WTC11 (cell line): ENCODE measurements at places on chromosomes 6 and 20.

DNA sequence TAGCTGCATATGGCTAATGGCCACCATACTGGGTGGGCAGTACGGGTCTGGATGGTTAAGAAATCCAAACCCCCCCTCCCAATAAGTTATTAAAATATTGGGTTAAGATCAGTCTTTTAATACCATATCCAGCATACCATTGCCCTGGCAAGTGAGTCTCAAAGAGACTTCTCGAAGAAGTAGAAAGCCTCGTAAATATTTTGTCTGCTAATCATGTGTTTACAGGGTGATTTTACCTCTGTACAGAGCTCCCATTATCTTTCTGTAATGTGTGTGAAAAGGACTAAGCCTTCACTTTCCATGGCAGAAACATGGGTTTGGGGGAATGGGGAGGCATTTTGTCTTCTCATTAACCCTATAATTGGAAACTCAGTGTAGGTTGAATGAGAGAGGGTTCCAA is 174.7 kb upstream of the LAMP5 start:
- H3K27ac ChIP-seq, result no peak overlapping the region
- no peak overlapping the region for H3K4me3 ChIP-seq
- no peaks in the 10 kb centered on the region for H3K36me3 ChIP-seq
- H3K4me1 ChIP-seq, result 0 out of 2 replicates have a peak, but pooled peaks cover 4% of the 10 kb centered on the region

DNA sequence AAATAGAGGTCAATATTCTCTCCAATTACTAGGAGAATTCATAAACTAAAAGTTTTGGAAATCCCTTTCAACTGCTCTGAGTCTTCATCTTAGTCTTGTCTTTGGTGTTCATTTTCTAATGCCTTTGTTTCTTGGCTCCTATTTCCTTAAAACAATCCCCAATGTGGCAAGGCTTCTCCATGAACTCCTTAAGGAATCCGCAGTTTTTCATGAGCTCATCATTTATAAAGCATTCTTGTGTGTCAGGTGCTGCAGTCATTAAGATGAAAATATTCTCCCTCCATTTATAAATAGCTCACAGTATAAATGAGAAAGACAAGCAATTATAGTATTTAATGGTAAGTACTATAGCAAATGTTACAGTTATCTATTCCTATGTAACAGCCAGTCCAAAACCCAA is 4.6 kb downstream of the SPTLC3 start:
- no peak for DNase-seq
- H3K36me3 ChIP-seq, result no peaks in the 10 kb centered on the region
- no peaks in the 10 kb centered on the region for H3K27me3 ChIP-seq
- no peak overlapping the region for H3K27ac ChIP-seq
- H3K4me1 ChIP-seq, result peaks cover 33% of the 10 kb centered on the region

DNA sequence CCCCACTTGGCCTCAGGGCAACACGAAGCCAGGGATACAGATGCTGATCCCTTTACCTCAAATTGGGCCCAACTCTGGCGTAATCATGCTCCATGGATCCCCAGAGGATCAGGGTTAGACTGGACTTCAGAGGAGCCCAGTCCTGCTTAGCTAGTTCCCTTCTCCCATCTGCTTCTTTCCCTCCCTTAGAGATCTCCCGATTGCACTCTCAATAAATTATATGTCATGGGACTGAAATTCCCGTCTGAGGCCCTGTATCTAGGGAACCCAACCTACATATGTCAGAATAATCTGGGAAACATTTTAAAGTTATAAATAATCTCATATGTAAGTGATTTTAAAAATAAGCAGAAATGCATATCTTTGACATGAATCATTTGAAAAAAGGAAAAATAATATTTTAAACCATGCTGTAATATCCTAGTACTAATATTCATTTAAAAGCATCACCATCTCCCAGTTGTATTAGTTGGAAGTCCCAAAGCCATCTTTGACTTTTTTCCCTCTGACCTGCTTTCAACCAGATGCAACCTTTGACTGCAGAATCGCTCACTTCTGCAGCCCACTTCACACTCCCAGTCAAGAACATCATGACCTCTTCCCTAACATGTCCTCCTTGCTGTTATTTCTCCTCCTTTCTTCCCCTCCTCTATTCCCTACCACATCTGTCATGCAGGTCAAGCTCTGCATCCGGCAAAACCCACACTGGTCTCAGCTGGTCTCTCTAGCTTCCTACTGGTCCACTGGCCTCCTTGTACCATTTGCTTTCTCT is 393.6 kb downstream of the BTBD3 start:
- no peak overlapping the region for H3K4me3 ChIP-seq
- H3K4me1 ChIP-seq, result peaks cover 13% of the 10 kb centered on the region
- no peak for DNase-seq
- no peaks in the 10 kb centered on the region for H3K27me3 ChIP-seq

GRCh38 chr20:63858393-63859165 is 2.7 kb upstream of the ABHD16B start:
- H3K27ac ChIP-seq, result peak overlapping the region; percentile 86
- peaks cover 9% of the 10 kb centered on the region for H3K27me3 ChIP-seq
- H3K36me3 ChIP-seq, result peaks cover 4% of the 10 kb centered on the region; the same call in 1 of the 2 replicates
- peak overlapping the region; percentile 43 for H3K4me3 ChIP-seq

DNA sequence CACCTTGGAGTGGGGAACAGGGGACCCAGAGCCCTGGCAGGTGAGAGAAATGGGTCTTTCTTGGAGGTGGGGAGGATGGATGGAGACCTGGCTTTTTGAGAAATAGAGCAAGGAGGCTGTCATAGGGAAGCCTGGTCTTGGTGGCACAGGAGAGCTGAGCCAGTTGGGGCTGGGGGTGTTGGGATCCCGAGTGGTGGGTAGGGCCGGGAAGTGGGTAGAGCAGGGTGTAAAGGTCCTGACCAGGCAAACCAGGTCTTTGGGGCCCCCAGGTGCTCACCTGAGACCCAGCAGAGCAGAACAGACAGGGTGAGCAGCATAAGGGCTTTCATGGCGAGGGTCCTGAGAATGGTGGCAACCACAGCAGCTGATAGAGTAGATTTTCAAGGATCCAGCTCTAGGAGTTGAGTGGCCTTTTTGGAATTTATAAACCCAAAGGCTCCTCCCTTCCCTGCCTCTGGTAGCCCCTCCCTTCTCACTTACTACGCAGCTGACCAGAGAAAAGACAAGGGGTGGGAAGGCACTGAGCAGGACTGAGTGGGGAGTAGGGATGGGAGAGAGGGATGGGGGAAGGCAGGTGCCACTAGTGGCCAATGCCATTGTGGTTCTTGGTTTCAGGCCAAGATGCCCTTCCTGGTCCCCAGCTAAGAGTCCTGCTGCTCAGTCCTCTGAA is at the start of gene LY6G6C:
LY6G6C (minus strand) TSS at position 396 of the 670 bp plus-strand sequence; CDS start at position 329, 67 bp downstream.
- peaks cover 4% of the 10 kb centered on the region; the same call in 1 of the 2 replicates for H3K27me3 ChIP-seq
- no peak for DNase-seq
- H3K27ac ChIP-seq, result no peak within 1 kb of the TSS; the same call in 1 of the 2 replicates
- no peak within 1 kb of the TSS for H3K4me3 ChIP-seq

DNA sequence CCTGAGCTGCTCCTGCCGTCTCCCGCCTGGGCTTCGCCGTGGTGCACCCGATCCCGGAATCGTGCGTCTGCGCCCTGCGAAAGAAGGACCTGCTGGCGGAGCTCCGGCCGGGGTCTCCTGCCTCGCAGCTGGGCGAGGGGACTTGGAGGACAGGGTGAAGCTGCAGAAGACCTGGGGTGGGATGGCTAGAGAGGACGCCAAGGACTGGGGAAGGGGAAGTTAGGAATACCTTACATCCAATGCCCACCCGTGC is 150.2 kb downstream of the PRL start:
- no peaks in the 10 kb centered on the region for H3K36me3 ChIP-seq
- DNase-seq, result no peak
- no peaks in the 10 kb centered on the region for H3K27me3 ChIP-seq
- peaks cover 59% of the 10 kb centered on the region for H3K4me1 ChIP-seq

- H3K27ac ChIP-seq, result no peak overlapping the region
- no peak overlapping the region for H3K4me3 ChIP-seq
- H3K4me1 ChIP-seq, result peaks cover 18% of the 10 kb centered on the region
- H3K36me3 ChIP-seq, result no peaks in the 10 kb centered on the region; the same call in 1 of the 2 replicates
These were observed 678.1 kb downstream of the KIF16B start for GRCh38 chr20:15895126-15895525.

GRCh38 chr20:48069596-48069995 is 284.3 kb upstream of the SULF2 start:
- no peaks in the 10 kb centered on the region for H3K4me1 ChIP-seq
- no peak for DNase-seq
- no peak overlapping the region for H3K4me3 ChIP-seq
- H3K27ac ChIP-seq, result no peak overlapping the region
- H3K27me3 ChIP-seq, result peaks cover 2% of the 10 kb centered on the region

- no peaks in the 10 kb centered on the region for H3K36me3 ChIP-seq
- H3K27ac ChIP-seq, result no peak overlapping the region
- no peak overlapping the region for H3K4me3 ChIP-seq
- peaks cover 8% of the 10 kb centered on the region for H3K4me1 ChIP-seq
These were observed 93.3 kb downstream of the KCNQ5 start for GRCh38 chr6:72715119-72715518.

DNA sequence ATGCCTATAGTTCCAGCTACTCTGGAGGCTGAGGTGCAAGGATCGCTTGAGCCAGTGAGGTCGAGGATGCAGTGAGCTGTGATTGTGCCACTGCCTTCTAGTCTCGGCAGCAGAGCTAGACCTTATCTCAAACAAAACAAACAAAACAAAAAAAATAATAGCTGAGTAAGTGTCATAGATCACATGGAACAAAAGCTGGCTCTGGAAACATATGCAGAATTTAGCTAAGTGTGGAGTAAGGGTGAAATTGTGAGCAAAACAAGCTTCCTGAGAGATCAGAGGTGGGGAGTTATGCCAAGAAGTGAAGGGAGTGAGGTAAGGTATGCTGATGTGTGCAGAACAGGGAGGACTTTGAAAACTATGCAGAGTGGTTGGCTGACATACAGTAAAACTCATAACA is 18.7 kb downstream of the SGK1 start:
- H3K36me3 ChIP-seq, result no peaks in the 10 kb centered on the region
- no peak for DNase-seq
- H3K4me1 ChIP-seq, result no peaks in the 10 kb centered on the region
- no peak overlapping the region for H3K27ac ChIP-seq
- H3K27me3 ChIP-seq, result no peaks in the 10 kb centered on the region

GRCh38 chr20:33656783-33657703 is 5.1 kb upstream of the C20orf144 start:
- peaks cover 1% of the 10 kb centered on the region; the same call in 1 of the 2 replicates for H3K27me3 ChIP-seq
- no peak overlapping the region for H3K27ac ChIP-seq
- peaks cover 6% of the 10 kb centered on the region for H3K36me3 ChIP-seq
- peaks cover 23% of the 10 kb centered on the region for H3K4me1 ChIP-seq

DNA sequence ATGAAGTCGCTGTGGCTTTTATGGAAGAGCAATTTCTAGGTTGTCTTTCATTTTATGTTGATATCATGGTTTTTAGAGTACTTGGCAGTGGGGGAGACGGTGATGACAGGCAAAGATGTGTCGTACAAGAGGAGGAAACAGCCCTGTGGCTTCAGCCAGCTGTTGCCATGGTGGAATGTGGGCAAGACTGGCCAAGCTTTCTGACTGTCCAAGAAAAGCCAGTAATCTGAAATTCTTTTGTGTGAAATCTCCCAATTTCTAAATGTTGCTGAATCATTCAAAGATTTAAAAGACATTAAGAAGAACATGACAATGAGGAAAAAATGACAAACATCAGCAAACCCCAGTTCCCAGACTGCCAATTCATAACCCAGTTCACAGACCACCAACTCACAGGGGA is 23.1 kb downstream of the PFDN4 start:
- no peak for DNase-seq
- H3K27me3 ChIP-seq, result 0 out of 2 replicates have a peak, but pooled peaks cover 3% of the 10 kb centered on the region
- no peaks in the 10 kb centered on the region for H3K4me1 ChIP-seq
- H3K36me3 ChIP-seq, result no peaks in the 10 kb centered on the region
- H3K27ac ChIP-seq, result no peak overlapping the region
- no peak overlapping the region for H3K4me3 ChIP-seq

DNA sequence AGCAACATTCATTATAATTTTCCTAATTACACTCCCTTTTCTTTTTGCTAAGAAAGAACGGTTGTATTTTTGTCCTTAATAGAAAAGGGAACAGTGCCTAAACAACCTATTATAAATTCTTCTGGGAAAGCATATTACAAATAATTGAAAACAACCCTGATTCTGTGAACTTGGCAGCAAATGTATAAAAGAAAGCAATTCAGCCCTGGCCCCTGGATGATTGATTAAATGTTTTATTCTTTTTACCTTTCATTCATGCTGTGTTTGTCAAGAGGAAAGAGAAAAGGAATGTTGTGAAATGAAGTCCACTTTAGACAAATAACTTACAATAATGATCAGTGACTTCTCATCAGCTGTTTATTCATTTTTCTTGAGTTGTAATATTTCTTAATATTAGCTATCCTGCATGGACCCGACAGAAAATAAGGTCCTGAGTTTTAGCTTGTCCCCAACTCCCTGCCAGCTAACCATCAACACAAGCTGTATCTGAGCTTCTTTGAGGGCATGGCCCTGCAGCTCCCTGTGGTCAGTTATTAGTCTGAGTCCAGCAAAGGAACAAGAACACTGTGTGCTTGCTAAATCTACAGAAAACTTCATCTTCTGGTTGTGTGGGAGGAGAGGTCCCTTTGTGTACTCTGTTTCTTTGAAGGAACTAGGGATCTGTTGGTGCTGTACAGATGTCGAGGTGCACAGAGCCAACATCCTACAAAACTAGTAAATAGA is 248.2 kb downstream of the LAMA2 start:
- H3K36me3 ChIP-seq, result no peaks in the 10 kb centered on the region
- no peak overlapping the region for H3K4me3 ChIP-seq
- no peaks in the 10 kb centered on the region for H3K4me1 ChIP-seq
- DNase-seq, result no peak
- H3K27me3 ChIP-seq, result no peaks in the 10 kb centered on the region

GRCh38 chr6:106886922-106887797 is 87.4 kb downstream of the CD24 start:
- H3K4me3 ChIP-seq, result peak overlapping the region; percentile 46
- no peaks in the 10 kb centered on the region for H3K36me3 ChIP-seq
- no peak for DNase-seq
- peaks cover 65% of the 10 kb centered on the region for H3K4me1 ChIP-seq
- peak overlapping the region; percentile 98 for H3K27ac ChIP-seq
- no peaks in the 10 kb centered on the region for H3K27me3 ChIP-seq

DNA sequence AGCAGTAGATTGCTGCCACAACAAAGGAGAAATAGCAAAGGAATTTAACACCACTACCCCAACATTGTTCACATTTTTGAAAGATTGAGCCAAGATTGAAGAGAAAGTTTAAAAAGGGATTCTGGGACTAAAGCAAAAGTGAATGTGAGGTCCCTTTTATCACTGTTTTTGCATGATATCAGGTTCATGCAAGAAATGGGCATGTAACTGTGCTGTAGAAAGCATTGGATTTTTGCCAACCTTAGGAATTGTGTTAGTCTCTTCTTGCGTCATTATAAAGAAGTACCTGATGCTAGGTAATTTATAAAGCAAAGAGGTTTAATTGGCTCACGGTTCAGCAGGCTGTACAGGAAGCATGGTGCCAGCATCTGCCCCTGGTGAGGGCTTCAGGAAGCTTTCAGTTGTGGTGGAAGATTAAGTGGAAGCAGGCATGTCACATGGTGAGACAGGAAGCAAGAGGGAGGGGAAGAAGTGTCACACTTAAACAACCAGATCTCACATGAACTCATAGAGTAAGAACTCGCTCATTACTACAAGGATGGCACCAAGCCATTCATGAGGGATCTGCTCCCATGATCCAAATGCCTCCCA is 4.6 kb upstream of the GJB7 start:
- H3K4me3 ChIP-seq, result no peak overlapping the region
- H3K4me1 ChIP-seq, result peaks cover 34% of the 10 kb centered on the region
- no peaks in the 10 kb centered on the region for H3K36me3 ChIP-seq
- H3K27me3 ChIP-seq, result no peaks in the 10 kb centered on the region
- no peak for DNase-seq
